ENCODE measurements at places on chromosomes 13 and 19. TPM values are rescaled to one million over a fixed set of nuclear protein-coding genes. Genes with fewer than 3 reads are reported as not detected.

- no peak for DNase-seq
Measured at GRCh38 chr13:102692491-102692826, 2.4 kb downstream of the METTL21C start.

DNA sequence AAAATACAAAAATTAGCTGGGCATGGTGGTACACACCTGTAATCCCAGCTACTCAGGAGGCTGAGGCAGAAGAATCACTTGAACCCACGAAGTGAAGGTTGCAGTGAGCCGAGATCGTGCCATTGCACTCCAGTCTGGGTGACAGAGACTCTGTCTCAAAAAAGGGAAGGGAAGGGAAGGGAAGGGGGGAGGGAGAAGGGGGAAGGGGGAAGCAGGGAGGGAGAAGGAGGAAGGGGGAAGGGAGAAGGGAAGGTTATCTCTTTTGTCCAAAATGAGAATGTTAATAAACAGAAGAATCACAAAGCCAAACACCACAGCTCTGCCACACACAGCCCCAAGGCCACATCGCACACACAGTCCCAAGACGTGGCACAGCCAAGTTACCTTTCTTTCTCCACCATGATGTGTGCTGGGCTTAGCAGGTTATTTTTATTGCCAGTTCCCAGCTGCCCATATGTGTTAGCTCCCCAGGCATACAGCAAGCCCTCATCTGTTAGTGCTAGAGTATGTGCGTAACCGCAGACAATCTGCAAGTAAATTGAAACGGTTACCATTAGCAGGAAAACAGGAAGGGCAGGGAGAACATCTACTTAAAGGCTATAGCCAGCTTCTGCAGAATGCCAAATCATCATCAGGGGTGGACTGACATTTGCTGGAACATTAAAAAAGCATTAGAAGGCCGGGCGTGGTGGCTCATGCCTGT lies 34.3 kb downstream of the RCBTB1 start:
- DNase-seq: no peak

DNA sequence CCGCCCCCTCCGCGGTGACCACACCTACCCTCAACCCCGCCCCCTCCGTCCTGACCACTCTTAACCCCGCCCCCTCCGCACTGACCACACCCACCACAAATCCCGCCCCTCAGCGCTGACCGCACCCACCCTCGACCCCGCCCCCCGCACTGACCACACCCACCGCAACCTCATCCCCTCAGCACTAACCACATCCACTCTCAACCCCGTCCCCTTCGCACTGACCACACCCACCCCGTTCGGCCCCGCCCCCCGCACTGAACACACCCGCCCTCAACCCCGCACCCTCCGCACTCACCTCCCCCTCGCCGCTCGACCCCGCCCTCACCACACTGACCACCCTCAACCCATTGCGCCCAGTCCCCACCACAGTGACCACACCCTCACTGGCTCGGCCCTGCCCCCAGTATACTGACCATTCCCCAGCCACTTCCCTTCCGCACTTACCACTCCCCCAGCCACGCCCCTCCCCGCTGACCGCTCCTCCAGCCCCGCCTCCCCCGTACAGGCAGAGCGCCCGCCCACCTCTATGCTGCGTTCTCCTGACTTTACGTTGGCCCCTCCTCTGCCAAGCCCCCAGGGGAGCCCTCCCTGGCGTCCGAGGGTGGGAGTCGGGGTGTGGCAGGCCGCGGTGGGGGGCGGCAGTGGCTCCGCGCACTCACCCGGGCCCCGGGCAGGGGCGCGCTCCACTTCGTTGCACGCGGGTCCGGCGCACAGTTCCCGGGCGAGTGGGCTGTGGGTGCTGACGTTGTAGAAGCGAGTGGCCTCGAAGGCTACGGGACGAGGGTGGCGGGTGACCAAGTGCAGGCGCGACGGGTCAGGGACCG lies 8.4 kb downstream of the F2RL3 start:
- peak; percentile 94 for DNase-seq

DNA sequence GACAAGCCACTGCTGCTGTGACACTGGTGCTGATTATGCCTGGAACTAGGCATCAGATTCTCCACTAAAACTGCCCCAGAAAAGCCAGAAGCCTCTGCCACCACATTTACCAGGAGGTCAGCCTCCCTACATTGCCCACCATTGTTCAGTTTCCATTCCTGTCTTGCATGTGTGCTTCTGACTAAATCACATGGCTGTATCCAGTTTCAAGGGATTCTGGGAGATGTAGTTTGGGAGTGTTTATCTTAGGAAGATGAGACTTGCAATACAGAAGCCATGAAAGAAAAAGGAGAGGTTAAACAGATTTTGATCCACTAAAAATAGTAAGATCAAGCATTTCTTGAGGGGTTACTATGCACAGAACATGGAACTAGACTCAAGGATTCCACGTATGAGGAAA lies 40.7 kb upstream of the SERPINE3 start:
- DNase-seq: no peak

- no peak for DNase-seq
Measured at GRCh38 chr19:55377356-55378131, 918 bp downstream of the TMEM190 start.

- peak; percentile 33 for DNase-seq
Measured at GRCh38 chr13:46339035-46339666, 47.9 kb downstream of the RUBCNL start.

GRCh38 chr19:18856385-18857126 lies 24.8 kb downstream of the UPF1 start:
- DNase-seq: no peak

Gene C19orf73
- total RNA-seq: 2.1 TPM

- DNase-seq: no peak
Measured at GRCh38 chr13:20337884-20338551, 105.9 kb upstream of the GJB6 start.

DNA sequence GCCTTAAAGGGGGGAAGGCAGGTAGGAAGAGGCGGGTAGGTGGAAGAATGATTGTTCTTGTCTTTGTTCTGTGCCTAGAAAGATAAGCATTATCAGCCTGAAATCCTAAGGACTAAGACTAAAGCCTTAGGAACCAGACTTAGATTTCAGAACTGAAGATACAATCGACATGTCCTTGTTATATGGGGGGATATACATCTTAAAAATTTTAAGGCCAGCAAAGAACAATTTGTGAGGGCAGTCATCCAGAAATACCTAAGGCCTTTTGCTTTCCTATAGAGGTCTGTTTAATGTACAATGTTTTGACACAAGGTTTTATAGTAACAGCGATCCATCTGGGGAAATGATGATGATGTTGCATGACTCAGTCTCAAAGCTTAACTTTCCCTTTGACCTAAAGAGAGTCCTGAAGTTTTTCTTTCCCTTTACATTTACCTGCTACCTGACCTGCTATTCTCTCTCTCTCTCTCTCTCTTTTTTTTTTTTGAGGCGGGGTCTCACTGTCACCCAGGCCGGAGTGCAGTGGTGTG lies 20.2 kb upstream of the CEACAM6 start:
- DNase-seq: no peak

DNA sequence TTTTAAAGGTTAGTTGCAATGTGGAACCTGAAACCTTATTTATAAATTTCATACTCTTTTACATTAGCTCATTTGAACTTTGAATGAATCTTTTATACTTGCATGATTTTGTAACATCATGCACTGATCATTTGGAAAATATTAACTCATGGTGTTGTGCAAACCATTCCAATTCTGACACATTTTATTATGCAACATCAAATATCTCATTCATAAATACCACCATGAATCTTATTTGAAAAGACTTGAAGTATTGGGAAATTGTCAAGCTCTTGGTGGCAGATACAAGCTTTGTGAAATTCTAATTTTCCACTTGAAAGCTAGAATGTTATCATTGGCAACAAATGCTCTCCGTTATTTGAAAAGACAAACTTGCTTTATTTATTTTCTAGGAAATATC lies 379.9 kb upstream of the PCDH20 start:
- DNase-seq: no peak

Gene RFX1
- 17.9 TPM for total RNA-seq

Gene S1PR5
- 0.23 TPM for total RNA-seq

- DNase-seq: peak; percentile 88
Measured at GRCh38 chr19:7926021-7926726, at the start of gene CTXN1. TSS of gene CTXN1 (minus strand) at chr19:7926135. CDS start at chr19:7925538, 597 bp downstream.

Gene C2CD4C
- total RNA-seq: 0.65 TPM

GRCh38 chr13:66314911-66315310 lies 915.2 kb downstream of the PCDH9 start:
- no peak for DNase-seq

GRCh38 chr13:99196466-99197116 lies 4.1 kb upstream of the UBAC2 start:
- DNase-seq: no peak

DNA sequence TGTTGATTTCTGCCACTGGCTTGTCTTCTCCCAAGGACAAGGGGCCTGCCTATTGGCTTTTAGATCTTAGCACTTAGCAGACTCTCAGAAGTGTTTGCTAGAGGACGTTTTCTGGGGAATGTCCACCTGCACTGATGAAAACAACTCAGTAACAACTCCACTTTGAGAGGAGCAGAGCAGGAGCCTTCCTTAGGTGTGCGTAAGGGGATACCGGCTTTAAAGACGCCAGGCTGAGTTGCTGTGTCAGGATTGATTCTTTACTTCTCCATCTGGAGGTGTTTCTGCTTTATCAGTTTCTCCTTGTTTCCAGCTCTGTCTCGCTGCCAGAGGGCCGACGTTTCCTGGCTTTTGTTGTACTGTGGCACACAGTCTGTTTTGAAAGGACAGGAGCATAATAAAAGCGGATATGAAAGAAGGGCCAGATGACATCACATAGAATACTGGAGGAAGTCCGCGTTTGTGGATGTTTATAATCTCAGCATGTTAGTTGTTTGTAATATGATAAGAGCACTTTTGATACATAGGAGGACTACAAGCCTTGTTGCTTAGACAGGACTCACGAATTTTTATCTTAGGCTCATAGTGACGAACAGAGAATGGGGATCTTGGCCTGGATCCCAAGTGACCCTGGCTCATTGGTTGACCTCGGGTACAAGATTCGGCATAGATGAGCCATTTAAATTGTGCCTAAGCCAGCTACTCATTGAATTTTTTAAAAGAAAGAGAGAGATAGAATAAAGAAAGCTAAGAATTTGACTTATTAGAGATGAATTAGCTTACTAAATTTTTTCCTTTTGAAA lies 34.6 kb downstream of the COL4A2 start:
- no peak for DNase-seq

Gene SIGLECL1
- not detected for total RNA-seq

DNA sequence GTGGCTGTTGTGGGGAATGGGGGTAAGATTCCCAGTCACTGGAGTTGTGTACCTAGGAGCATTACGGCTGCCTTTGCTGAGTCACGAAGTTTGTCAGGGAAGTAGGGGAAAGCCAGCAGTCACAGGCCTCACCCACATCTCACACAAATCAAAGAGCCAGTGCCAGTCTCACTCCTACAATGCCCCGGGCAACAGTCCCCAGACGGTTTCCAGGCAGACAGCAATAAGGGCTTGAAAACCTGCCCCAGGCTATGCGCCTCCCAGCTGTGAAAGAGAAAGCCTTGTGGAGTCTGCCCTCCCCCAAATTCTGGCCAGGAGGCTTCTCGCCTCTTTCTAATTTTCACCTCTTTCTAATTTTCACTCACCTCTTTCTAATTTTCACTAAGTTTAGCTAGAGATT lies 142.3 kb upstream of the EDNRB start:
- DNase-seq: no peak

DNA sequence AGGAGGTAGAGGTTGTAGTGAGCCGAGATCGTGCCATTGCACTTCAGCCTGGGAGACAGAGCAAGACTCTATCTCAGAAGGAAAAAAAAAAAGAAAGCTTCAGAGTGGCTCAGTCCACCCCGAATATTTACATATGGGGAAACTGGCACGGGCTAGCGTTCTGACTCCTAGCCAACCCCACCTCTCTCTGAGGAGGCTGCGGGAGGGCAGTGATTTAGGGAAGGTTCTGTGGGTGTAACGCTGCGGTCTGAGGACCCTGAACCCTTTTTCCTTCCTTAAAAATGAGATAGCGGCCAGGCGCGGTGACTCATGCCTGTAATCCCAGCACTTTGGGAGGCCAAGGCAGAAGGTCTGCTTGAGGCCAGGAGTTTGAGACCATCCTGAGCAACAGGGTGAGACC lies 5.0 kb downstream of the LRRC25 start:
- no peak for DNase-seq

GRCh38 chr19:6011794-6012193 lies 33.9 kb upstream of the RANBP3 start:
- no peak for DNase-seq

Gene FXYD3
- 1,086 TPM for total RNA-seq

DNA sequence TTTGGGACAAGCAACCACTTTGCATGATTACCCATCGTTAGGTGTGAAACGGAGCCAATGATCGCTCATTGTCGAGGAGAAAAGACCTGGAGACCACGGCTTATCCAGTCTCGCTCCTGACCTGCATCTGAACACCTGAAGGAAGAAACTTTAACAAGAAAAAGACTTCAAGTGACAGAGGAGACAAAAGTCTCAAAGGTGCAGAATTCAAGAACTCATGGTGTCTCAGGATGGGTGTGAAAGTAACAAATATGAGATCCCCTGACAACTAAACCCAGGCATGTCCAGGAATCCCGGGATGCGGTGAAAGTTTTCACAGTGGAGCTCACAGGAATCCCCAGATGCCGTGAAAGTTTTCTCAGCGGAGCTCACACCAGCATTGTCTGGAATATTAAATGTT lies 6.3 kb upstream of the ATP11A start:
- no peak for DNase-seq

Gene ZIC2
- 0.09 TPM for total RNA-seq

Gene NCCRP1
- 0.14 TPM for total RNA-seq

Gene FBN3
- 0.35 TPM for total RNA-seq

GRCh38 chr19:17846146-17846545 lies 1.6 kb downstream of the JAK3 start:
- no peak for DNase-seq

Gene TMEM147
- 58.2 TPM for total RNA-seq

GRCh38 chr13:102902789-102903347 lies 57.0 kb downstream of the ERCC5 start:
- peak; percentile 27 for DNase-seq

- DNase-seq: no peak
Measured at GRCh38 chr13:57638186-57638890, 6.8 kb downstream of the PCDH17 start.

DNA sequence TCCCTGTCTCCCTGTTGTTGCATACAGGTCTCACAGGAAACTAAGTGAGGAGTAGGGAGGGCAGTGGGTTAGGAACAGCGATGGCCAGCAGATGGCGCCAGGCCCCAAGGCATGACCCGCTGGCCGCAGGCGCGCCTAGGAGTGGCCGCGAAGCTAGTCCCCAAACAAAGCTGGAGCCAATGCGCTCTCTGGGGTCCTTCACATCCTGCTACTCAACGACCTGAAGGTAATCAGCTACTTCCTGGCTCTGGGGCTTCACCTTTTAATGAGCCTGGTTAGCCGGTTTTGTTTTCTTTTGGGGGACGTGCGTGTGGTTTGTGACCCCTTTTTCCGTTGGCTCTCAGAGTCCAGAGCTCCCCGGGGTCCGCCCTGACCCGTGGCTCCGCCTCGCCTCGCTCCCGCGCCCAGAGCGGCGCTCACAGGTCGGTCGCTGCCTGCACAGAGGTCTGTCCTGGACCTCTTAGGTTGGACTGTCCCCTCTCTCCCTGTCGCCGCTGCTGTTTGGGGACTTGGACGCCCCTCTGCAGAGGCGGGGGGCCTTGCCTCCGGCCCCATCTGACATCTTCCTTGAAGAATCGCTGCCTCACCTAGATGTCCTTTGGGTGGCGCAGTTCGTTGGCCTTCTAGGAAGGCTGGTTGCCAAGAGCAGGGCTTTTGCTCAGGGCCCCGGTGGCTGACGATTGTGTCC lies 62.2 kb upstream of the GTF3A start:
- peak; percentile 88 for DNase-seq

GRCh38 chr19:53906211-53907192 lies 2.6 kb upstream of the CACNG7 start:
- DNase-seq: peak; percentile 52

Gene CEACAM5
- total RNA-seq: 2,069 TPM

Gene FOSB
- total RNA-seq: 10.3 TPM

Measured in mucosa of descending colon (tissue), 3 donors.